ENCODE measurements at places on chromosomes 5 and 9. TPM values are rescaled to one million over a fixed set of nuclear protein-coding genes. Genes with fewer than 3 reads are reported as not detected.

DNA sequence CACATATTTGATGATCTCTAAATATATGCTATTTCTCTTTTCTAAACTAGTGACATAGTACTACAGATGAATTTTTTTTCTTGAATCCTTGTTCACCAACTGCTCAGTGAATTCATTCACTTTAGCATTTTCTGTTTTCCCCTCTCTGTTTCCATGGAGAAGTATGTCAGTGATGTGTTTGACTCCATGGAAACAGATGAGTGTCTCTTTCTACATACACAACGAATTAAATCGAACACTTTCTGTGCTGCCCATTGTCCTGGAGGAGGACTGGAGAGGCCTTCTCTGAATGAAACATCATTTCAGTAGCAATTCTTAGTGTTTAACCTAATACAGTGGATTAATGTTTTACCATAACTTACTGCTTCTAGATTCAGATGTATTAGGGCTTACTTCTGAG lies 9.5 kb downstream of the INVS start:
- H3K27me3 ChIP-seq, result no peaks in the 10 kb centered on the region
- H3K27ac ChIP-seq, result no peak overlapping the region
- peaks cover 46% of the 10 kb centered on the region for H3K36me3 ChIP-seq
- H3K4me3 ChIP-seq, result no peak overlapping the region
- DNase-seq, result no peak

DNA sequence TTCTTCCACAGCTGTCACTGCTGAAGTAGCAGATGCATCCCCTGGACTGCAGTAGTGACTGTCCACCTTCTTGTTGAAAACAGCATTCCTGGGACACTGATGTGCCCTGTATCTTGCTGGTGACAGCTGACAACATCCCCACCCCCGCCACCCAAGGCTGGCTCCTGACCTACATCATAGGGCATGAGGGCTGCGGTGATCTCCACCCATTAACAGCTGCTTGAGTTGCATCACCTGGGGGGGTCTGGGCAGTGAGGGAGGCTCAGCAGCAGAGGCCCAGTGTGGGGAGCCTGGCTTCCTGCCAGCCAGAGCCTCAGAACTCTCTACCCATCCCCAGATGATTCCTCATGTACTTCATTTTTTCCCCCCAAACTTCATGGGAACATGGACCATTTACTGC lies 4.1 kb downstream of the PRUNE2 start:
- no peaks in the 10 kb centered on the region for H3K36me3 ChIP-seq
- H3K4me3 ChIP-seq, result no peak overlapping the region
- DNase-seq, result no peak
- no peak overlapping the region for H3K27ac ChIP-seq
- peaks cover 30% of the 10 kb centered on the region for H3K27me3 ChIP-seq

Gene SMAD5
- total RNA-seq, result 28.4 TPM

GRCh38 chr9:128100581-128100980 lies 26.9 kb downstream of the PTGES2 start:
- no peak overlapping the region for H3K27ac ChIP-seq
- no peak for DNase-seq
- no peak overlapping the region for H3K4me3 ChIP-seq
- H3K4me1 ChIP-seq, result peaks cover 13% of the 10 kb centered on the region

Gene WDR38
- total RNA-seq, result not detected

Gene CCNI2
- 0.44 TPM for total RNA-seq

Gene DNAJC25
- 3.5 TPM for total RNA-seq

- H3K4me3 ChIP-seq, result no peak overlapping the region
- no peaks in the 10 kb centered on the region for H3K4me1 ChIP-seq
- peaks cover 11% of the 10 kb centered on the region for H3K36me3 ChIP-seq
- DNase-seq, result no peak
These were observed 240.3 kb downstream of the FANCC start for GRCh38 chr9:95077053-95077765.

Gene SUSD1
- 12.9 TPM for total RNA-seq

Gene PARP8
- 56.0 TPM for total RNA-seq

Gene DIMT1
- 28.7 TPM for total RNA-seq

Gene LCN12
- 2.4 TPM for total RNA-seq

- DNase-seq, result no peak
- no peak overlapping the region for H3K27ac ChIP-seq
These were observed 180.7 kb downstream of the KDM4C start for GRCh38 chr9:6938447-6938846.
